ENCODE measurements at places on chromosomes 5 and 9.

DNA sequence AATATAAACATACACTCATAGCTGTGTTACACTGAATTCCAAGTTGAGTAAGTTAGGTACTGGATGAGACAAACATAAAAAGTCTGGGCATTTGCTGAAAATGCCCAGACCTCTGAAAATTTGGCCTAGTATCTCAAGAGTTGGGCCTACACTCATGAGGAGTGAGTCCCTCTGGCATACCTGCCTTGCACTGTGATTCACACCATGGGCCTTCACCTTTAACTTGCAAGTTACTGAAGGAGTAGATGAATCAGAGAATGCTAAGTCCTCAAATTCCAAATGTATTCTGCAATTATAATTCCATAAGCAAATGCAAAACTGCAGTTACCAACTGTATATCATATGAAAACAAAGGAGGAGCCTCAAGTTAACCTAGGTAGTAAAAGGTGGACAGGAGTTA, 32.3 kb upstream of the C9orf40 start:
- DNase-seq = no peak

GRCh38 chr5:90161414-90161813, 248.1 kb downstream of the CETN3 start:
- DNase-seq = peak; percentile 5

DNA sequence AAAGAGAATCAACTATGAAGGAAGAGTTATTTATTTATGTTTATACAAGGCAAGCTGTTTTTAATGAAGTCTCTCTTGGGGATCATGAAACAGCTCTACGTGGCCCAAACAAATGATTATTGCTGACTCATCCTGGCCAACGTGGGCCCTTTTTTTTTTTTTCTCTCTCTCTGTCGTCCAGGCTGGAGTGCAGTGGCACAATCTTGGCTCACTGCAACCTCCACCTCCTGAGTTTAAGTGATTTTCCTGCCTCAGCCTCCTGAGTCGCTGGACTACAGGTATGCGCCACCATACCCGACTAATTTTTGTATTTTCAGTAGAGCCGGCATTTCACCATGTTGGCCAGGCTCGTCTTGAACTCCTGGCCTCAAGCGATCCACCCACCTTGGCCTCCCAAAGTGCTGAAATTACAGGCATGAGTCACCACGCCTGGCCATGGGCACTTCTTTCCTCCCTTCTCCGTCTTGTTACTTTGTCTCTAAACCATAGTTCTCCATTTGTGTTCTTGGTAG, 98.3 kb downstream of the BASP1 start:
- no peak for DNase-seq

- no peak for DNase-seq
These were observed 184.8 kb upstream of the RASEF start for GRCh38 chr9:83247732-83248131.

- no peak for DNase-seq
These were observed 777.0 kb upstream of the WWC1 start for GRCh38 chr5:167514461-167514860.

DNA sequence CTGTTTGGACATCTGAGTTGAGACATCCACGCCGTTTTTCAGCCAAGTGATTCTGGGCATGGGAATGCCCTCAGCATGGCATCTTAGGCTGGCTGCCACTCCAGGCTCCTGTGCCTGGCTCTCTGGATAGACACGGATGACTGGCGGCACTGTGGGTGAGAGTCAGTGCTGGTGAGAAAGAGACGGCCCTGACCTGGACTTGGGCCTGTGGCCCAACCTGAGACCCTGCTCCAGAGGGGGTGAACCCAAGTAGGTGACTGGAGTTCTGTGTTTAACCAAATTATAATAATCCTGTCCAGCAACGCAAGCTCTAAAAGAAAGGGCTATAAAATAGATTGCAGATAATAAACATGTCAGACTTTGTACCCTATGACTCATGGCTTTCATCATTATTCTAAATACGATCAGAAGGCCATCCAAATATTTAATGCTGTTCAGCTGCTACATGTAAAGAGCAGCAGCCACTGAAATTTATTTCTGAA, 173.9 kb downstream of the HSPA4 start:
- no peak for DNase-seq

GRCh38 chr9:99288830-99289229, 66.7 kb downstream of the SEC61B start:
- no peak for DNase-seq

DNA sequence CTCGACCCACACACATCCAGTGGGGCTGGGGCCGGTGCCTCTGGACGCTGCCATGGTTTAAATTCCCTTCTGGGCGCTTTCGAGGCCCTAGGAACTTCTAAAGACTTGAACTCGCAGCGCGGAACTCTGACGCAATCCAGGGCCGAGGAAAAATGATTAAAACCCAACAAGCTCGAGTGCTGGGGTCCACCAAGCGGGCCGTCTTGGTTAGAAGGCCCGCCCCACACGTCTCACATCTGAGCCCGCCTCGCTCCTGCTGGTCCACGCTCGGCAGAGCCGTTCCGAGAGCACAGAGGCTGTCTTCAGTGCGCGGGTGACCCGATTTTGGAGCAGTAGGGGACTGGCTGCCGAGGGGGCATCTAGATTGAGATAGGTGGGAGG, 1.5 kb downstream of the CRHBP start:
- no peak for DNase-seq

- no peak for DNase-seq
These were observed 3.9 kb downstream of the MAMDC4 start for GRCh38 chr9:136856079-136856476.

GRCh38 chr5:146947181-146947941, 68.8 kb upstream of the PPP2R2B start:
- DNase-seq = peak; percentile 18

DNA sequence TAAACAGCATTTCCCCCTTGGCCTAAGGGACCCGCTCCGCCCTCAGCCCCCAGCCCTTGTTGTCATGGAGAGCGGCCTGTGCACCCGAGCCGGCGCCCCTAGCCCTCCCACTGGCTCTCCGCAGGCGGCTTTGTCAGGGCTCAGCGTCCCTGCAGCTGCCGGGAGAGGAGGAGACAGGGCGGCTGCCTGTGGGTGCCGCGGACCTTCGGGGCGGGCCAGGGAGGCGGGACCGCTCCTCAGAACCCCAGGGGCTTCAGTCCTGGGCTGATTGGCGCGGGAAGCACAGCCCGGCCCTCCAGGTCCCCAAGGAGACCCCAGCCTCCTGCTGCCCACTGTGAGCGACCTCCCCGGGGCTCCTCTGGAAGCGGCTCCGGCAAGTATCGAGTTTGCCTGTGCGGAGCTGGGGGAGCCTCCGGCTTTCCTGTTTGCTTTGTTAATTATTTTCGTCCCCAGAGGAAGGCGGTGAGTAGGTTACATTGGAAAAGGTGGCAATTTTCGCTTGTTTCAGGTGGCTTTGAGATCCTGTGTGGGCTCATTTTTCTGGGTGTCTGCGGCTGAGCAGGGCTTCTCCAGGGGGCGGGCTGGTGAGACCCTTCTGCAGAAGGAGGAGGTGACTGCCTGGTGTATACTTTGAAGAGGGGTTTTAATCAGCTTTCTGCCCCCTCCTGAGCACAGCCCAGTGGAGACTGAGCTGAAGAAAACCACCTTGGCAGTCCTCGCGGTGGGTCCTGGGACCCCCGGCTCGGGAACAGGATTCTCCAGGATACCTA, at the start of gene FGD3:
FGD3 (plus strand) TSS at position 256 of the 770 bp plus-strand sequence. CDS start 28,734 bp downstream, outside the sequence.
- DNase-seq = peak; percentile 83

- DNase-seq = no peak
These were observed 13.5 kb upstream of the GPR150 start for GRCh38 chr5:95606419-95606818.

DNA sequence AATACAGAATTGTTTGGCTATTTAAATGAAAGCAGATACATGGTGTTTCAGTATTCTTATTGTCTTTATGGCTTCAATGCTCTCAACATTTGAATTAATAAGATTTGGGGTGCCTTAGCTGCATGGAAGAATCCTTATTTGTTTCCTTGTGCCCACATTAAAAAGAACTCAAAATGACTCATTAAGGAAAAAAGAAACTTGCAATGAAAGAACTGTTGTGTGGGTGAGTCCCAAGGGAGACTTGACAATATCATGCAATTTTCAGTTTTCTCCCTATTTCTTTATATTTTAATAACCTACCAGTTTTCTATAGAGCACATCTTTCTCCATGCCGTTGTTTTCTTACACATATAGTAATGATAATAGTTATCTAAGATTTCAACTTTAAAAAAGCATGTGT, 404.0 kb downstream of the PDE4D start:
- DNase-seq = no peak

- peak; percentile 23 for DNase-seq
These were observed 48.7 kb upstream of the PSD2 start for GRCh38 chr5:139746691-139747582.

- DNase-seq = no peak
These were observed 727.9 kb upstream of the PTPRD start for GRCh38 chr9:11340654-11341053.

DNA sequence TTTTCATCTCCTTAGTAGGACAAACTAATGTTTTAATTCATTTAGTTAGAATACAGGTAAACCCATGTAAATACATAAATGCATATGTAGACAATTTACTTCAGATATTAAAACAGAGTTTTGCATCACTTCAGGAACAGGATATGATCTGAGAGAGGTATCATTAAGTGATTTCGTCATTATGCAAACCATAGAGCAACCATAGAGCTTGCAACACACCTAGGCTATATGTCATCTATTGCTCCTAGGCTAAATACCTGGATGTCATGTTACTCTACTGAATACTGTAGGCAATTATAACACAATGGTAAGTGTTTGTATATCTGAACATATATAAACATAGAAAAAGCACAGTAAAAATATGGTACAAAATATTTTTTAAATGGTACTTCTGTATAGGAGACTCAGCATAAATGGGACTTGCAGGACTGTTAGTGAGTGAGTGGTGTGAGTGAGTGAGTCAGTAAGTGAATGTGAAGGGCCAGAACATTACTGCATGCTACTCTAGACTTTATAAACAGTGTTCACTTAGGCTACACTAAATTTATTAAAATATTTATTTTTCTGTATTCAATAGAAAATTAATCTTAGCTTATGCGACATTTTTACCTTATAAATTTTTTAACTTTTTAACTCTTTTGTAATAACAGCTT, 1377.5 kb upstream of the CDH9 start:
- DNase-seq = no peak

DNA sequence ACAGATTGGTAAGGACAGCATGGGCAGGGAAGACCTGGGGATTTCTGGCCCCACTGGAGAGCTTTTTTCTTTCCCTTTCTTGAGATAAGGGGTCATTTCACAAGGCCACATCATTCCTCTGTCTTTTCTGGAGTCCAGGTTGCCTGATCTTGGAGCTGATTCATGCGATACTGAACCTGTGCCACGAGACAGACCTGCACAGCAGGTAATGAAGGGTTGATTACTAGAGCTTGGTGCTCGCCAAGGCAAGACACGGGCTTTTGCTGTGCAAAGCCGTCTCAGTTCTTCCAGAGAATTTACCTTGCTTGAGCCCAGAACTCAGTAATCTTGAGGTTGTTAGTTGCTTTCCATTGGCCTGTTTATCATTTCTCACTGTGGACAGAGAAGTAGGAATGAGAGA, 39.2 kb downstream of the NUP188 start:
- no peak for DNase-seq

- no peak for DNase-seq
These were observed 62.7 kb downstream of the ANKRD33B start for GRCh38 chr5:10626473-10627013.

GRCh38 chr5:42496397-42497156, 73.3 kb downstream of the GHR start:
- DNase-seq = no peak

DNA sequence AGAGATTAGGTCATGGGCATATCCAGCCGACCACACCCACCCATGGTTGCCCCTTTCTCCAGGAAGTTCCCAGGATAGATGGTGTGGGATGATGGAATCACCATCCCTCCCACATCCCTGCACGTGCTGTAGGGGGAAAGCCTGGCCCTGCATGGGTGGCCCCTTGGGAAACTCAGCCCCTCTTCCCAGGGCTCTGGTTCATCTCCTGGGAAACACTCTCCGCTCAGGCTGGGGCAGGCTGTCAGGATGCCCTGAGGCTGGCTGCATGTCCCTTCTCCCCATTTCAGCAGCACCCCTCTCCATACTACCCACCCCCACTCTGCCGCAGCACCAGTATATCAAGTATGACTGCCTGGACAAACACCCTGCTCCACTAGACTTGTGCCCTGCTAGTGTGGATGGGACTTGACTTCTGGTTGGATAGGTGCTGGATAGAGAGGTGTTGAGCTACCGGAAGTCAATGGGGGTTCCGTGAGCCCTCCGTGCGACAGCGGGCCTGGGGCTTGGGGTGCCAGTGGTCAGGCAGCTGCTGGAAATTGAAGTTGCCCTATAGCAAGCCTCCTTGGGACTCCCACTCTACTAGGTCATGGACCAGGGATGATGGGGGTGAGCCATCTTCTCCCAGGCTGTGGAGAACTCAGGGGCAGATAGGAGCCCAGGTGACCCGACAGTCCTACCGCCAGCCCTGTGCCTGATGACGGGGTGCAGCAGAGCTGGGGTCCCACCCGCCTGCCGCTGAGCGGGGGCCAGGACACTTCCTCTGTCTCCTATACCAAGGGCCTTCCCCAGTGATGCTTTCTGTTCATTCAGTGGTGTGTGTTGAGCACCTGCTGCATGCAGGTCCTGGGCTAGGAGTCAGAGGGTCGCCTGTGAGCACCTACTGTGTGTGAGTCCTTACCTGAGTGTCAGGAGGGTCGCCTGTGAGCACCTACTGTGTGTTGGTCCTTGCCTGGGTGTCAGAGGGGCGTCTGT, 69.4 kb upstream of the COL5A1 start:
- DNase-seq = no peak

- DNase-seq = no peak
These were observed 9.9 kb downstream of the GNAQ start for GRCh38 chr9:78021697-78022096.

- no peak for DNase-seq
These were observed 36.4 kb downstream of the RETREG1 start for GRCh38 chr5:16580382-16580781.

- DNase-seq = no peak
These were observed 96.3 kb downstream of the CFAP95 start for GRCh38 chr9:69916950-69917349.

GRCh38 chr9:34403554-34404380, 27.1 kb upstream of the MYORG start:
- DNase-seq = peak; percentile 76

DNA sequence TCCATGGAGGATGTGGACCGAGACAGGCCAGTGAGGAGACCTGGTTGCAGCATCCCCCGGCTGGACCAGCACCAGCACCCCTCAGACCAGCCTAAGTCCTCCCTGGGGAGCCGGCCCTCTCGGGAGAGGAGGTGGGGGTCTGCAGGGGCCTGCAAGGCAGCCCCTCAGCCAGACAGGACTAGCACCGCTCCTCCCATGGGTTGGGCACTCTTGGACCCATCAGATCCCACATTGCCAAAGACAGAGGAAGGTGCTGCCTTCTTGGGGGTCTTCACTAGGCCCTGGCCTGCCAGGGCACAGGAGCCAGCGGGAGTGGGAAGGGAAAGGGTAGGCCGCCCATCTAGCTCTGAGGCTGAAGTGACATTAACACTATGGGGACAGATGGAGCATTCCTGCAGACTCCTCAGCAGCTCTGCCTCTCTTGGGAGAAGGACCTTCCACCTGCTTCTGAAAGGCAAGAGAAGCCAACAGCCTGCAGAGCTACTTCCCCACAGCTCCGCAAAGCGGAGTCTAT, 6.8 kb downstream of the IL13 start:
- DNase-seq = no peak
